NCI-H2081 treated with DMSO at 0.1 percent for 48 hours (cell line): ENCODE measurements at places on chromosomes 5 and 9.

DNA sequence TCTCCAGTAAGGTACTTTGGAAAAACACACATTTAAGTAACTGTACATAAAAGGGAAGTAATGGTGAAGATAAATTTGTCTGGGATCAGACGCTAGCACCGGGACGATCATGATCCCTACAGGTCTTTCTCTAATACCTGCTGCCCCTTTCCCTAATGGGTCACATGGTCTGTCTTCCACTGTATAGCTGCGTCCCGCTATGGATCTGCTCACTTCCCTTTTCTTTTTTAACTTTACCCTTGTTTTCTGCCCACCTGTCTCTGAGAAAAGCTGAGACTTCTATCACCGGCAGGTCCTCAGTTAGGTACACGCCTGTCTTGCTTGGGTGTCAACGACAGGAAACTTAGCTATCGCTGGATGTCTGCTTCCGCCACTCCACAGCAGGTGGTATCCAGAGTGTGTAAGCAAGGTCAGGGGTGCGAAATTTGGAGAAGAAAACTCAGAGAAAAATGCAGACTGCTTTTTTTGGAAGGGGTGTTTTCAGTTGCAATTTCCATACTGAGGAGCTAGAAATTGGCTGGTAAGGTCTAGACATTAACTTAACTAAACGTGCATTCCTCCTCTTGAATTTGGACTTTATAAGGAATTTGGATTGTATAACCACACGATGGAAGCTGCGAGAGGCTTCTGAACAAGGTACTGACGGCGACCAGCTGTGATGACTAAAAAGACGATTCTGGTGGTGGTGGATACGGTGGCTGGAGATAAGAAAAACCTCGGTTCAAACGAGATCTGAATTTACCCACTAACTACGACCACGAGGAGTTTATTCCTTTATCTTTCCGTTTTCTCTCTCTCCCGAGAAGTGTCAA, 1.1 kb upstream of the ICE1 start:
- no peak for DNase-seq

- DNase-seq: no peak
Observed at GRCh38 chr5:172956936-172957335, 2.3 kb upstream of the RPL26L1 start.

DNA sequence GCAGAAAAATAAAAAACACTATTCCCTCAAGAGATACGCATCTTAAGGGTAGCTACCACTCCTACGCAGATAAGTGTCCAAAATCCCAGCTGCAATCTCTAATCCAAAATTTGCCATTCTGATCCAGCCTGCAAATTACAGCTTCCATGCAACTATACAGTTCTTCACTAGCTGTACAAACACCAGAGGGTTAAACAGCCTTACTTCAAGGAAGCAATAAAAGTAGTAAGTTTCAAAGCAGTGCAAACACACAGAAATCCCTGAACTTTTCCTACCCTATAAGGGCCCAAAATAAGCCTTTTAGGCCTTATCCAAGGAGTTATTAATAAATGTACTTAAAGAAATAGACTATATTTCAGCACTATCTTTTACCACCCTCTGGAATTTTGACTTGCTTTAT, 39.5 kb downstream of the PWWP2A start:
- DNase-seq: no peak

DNA sequence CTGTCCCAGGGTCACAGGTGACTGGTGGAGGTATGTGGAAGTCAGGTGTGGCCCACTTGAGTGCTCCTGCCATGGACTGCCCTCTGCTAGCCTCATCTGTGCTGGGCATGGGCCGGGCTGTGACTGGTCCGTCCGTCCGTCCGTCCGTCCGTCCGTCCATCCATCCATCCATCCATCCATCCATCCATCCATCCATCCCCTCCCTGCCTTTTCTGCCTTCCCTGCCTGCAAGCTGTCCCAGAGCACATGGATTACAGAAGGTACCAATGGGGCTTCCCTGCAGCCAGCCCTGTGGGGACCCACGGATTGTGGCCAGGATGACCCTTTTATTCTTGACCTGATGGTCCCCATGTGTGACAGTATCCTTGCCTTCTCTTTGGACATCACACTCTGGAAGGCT, 92.5 kb downstream of the MACROH2A1 start:
- no peak for DNase-seq

- no peak for DNase-seq
Observed at GRCh38 chr5:72937517-72938061, 18.3 kb upstream of the FCHO2 start.

GRCh38 chr9:79224672-79225433, 346.9 kb upstream of the TLE4 start:
- no peak for DNase-seq

DNA sequence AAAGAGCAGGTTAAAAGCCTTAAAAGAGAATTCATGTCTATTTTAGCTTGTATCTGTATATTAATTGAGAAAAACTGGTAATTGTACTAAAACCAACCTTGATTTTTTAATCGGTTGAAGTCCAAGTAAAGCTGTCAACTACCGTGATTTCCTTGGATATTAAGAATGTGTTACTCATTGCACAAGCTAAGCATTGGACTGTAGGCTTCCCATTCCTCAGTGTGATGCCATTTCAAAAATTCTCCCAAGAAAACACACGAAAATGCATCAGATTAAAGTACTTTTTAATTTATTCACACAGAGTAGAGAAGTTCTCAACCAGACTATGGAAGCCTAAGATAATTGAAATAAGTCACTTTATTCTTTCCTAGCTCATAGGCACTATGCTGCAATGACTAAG, 761.4 kb upstream of the TYRP1 start:
- no peak for DNase-seq

GRCh38 chr9:88691811-88692210, 156.8 kb downstream of the NXNL2 start:
- no peak for DNase-seq

DNA sequence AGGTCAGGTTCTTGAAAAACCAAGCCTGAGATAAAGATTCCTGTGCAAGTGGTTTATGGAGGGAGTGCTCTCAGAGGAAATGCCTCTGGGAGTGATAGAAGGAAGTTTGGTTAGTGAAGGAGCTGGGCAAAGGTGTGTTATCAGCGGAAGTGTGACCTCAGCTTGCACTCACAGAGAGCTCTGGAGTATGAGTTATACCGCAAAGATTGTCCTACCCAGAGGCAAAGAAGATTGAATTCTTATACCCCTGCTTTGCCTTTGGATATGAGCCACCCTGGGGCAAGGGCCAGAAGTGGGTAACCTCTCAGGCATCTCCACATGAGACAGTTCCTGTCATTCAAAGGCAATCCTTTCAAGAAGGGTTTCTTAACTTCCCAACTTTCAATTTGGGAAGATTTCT, 145.6 kb downstream of the MUSK start:
- DNase-seq: no peak

- DNase-seq: no peak
Observed at GRCh38 chr9:134782921-134783698, 97.5 kb upstream of the FCN2 start.
